ENCODE measurements at places on chromosomes 5 and 9. TPM values are rescaled to one million over a fixed set of nuclear protein-coding genes. Genes with fewer than 3 reads are reported as not detected.

The BAAT gene
- not detected for total RNA-seq

The PCDHB2 gene
- total RNA-seq, result 2.2 TPM

The SLC6A18 gene
- not detected for total RNA-seq

The IRX1 gene
- total RNA-seq, result 1.9 TPM

DNA sequence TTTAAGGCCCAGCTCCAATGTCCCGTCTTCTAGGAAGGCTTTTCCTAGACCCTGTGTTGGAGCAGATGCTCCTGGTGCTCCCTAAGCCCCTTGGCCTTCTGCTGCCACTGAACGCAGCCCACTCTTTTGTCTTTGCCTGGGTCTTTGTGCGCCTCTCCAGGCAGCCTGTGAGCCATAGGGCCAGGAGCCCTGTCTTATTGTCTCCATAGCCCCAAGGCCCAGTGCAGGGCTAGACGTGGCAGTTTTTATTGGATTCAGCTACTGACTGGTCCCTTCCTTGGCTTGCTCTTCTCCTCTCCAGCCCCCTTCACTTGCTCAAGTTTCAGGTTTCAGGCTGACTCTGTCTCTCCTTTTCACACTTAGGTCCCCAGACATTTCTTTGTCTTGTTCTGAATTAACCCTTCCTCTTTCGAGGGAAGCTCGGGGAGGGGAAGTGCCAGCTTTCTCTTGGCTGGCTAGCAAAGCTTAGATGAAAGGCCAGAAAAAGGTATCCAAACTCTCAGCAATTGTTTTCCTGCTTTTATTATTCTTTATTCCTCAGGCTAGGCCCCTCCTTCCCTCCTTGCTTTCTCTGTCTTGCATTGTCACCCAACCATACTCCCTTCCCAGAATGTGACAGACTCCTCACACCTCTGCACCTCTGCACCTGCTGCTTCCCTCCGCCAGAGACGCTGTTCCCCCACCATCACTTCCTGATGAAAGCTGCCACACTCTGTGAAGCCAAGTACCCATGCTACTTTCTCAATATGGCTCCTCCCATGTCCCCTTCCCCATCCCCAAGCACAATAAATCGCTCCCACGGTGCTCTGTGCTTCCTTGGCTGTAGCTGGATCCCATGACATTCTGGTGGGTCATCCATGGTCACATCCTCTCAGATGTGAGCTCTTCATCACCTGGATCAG lies 101.6 kb upstream of the CPEB4 start:
- no peak overlapping the region for H3K27ac ChIP-seq
- H3K4me1 ChIP-seq, result peaks cover 18% of the 10 kb centered on the region
- H3K27me3 ChIP-seq, result no peaks in the 10 kb centered on the region
- no peak overlapping the region for H3K4me3 ChIP-seq

- no peak overlapping the region for H3K4me3 ChIP-seq
- no peaks in the 10 kb centered on the region for H3K4me1 ChIP-seq
- DNase-seq, result no peak
- H3K27me3 ChIP-seq, result no peaks in the 10 kb centered on the region
- peak overlapping the region; percentile 81 for H3K27ac ChIP-seq
Measured at GRCh38 chr5:38465061-38465460, 91.4 kb downstream of the LIFR start.

DNA sequence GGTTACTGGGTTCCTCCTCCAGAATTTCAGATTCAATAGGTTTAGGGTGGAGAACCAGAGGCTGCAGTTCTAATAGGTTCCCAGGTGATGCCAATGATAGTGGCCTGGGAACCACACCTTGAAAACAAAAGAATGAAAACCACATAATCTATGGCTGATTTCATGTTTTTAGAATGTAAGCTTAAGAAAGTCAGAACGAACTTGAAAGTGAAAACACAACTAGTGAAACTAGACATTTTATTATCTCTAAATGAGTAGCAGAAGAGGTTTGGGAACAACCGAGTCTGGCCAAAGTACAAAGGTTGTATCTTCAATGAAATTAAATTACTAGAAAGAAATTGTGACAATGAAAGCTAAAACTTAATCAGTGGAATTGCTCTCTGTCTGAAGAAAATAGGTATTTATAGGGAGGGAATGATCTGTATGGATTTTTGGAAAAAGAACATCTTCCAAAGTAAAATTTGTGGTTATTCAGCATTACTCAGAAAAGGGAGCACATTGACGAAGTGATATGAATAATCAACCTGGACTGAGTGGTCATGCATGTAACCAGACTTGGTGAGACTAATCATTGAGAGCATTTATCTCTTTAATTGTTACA lies 24.9 kb upstream of the CEP120 start:
- no peaks in the 10 kb centered on the region for H3K27me3 ChIP-seq
- no peak for DNase-seq
- no peak overlapping the region for H3K4me3 ChIP-seq
- peaks cover 21% of the 10 kb centered on the region for H3K4me1 ChIP-seq
- H3K36me3 ChIP-seq, result no peaks in the 10 kb centered on the region
- H3K27ac ChIP-seq, result no peak overlapping the region

GRCh38 chr5:135979510-135979909 lies 24.7 kb upstream of the LECT2 start:
- DNase-seq, result no peak
- no peaks in the 10 kb centered on the region for H3K27me3 ChIP-seq
- H3K4me3 ChIP-seq, result no peak overlapping the region
- peaks cover 5% of the 10 kb centered on the region for H3K4me1 ChIP-seq
- no peak overlapping the region for H3K27ac ChIP-seq
